ENCODE measurements at places on chromosomes 11 and 22. TPM values are rescaled to one million over a fixed set of nuclear protein-coding genes. Genes with fewer than 3 reads are reported as not detected.
A peak's percentile ranks its signal among the peaks of the same experiment; 100 is the strongest.

Gene CTSW
- polyA plus RNA-seq, result 0.92 TPM

Gene FOLR2
- polyA plus RNA-seq, result 27.0 TPM

DNA sequence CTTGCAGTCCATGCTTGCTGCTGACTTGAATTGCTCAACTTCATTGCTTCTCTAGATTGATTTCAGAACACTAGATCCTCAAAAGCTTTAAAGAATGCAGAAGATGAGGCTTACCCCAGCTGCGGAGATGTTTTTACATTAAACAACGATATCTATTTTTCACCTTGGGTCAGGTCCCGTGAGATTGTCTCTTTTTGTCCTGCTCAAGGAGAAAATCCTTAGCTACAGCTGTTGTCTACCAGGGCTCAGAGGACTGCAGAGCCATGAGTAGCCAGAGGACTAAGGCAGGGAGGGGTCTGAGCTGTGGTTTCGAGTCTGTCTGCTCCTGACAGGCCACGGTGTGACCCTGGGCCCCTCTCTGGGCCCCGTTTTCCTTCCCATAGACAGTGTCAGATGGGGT lies 51.4 kb downstream of the PKNOX2 start:
- no peak for DNase-seq

DNA sequence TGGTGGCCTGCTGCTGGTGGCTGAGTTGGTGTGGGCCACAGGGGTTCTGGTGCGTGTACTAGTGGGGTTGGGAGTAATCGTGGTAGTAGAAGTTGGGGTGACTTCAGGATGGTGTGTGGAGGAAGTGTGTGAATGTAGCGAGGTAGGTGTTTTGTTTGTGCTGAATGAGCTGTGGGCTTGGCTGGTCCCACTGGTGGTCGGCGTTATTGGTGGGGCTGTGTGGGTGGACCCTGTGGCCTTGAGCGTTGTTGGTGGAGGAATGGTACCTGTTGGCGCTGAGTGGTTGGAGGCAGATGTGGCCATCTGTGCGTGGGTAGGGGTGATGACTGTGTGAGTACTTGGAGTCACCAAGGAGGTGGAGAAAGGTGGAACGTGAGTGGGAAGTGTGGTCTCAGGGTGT lies 18.4 kb downstream of the MUC6 start:
- no peak for DNase-seq

DNA sequence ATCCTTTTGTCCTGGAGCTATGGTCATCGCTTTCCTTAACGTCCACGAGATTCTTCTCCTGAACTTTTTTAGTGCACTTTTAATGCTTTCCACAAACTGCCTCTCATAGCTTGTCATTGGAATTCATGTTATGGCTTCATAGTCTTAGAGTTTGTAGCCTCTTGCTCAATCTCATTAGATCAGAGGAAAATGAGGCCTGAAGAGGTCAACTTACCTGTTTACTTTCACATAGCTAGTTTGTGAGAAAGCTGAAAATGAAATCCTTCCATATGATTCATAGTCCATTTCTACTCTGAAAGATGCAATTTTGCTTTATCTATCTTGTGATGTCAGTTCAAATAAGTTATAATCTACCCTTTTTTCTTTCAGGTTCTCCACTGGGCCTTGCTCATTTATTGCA lies 1747.2 kb upstream of the RAG2 start:
- DNase-seq, result no peak

DNA sequence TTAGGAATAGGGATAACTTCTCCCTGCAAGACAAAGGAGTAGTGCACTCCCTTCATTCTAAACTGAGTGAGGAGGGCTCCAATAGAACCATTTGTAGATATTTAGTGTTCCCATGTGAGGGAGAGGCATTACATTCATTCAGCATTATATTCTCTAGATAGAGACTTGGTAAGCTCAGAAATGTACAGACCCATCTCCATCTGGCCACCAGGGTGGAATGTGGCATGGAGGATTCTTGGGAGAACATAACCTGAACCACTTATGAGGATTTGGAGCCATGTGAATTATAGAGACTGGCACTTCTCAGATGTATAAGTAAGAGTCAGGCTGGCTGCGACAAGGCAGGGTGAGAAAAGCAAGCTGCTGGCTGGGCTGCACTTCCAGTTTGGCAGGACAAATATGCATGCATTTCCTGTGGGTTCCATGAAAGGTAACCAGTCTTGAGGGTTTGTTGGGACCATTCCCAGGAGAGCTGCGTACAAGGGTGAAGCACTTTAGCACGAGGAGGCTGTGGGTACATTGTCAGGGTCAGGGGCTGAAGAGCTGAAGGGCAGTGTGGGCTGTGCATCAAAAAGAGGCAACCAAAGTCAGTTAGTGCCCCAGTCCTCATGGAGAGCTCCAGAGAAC lies 9.2 kb downstream of the RRP8 start:
- DNase-seq, result no peak

DNA sequence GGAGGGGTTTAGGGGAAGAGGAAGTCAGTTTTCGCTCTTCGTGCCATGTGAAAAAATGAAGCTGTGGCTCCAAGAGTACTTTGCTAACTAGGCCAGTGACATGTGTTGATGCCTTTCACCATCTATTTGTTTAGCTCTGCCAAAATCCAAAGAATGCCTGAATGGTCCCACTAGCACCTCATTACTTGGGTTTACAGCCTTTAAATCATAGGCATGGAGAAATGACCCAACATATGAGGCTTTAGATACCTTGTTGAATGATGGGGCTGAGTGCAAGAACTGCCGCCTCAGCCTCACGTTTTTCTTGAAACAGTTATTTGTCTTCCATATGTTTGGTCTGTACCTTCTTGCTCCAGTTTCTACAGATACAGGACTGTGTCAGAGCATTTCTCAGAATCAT lies 8.3 kb downstream of the RBM4 start:
- DNase-seq, result no peak

- DNase-seq, result peak; percentile 62
These were observed 43.2 kb downstream of the NEU3 start for GRCh38 chr11:75031771-75032549.

- DNase-seq, result no peak
These were observed 5.1 kb upstream of the ARSA start for GRCh38 chr22:50633086-50633485.
